Naive thymus-derived CD4-positive, alpha-beta T cell (primary cell): ENCODE measurements at places on chromosomes 5 and 9. TPM values are rescaled to one million over a fixed set of nuclear protein-coding genes. Genes with fewer than 3 reads are reported as not detected.

DNA sequence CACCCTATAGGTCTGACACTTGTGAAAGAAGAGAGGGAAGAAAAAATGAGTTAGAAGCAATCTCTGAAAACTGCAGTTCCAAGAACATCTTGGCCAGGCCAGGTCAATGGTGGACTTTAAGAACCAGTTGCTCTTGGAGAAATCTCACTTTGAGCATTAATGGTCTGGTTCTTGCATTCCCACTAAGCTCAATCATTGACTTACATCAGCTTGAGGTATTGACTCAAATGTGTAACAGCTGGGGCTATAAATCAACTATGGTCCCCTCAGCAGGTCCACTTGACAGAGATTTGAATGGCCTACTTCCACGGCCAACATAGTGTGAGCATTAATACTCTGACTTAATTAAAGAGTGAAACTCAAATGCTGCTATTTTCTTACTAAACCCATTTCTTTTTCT, 357.8 kb upstream of the RGMB start:
- DNase-seq, result no peak
- no peak overlapping the region for H3K4me3 ChIP-seq
- H3K4me1 ChIP-seq, result no peaks in the 10 kb centered on the region
- no peaks in the 10 kb centered on the region for H3K27me3 ChIP-seq
- no peak overlapping the region for H3K27ac ChIP-seq

DNA sequence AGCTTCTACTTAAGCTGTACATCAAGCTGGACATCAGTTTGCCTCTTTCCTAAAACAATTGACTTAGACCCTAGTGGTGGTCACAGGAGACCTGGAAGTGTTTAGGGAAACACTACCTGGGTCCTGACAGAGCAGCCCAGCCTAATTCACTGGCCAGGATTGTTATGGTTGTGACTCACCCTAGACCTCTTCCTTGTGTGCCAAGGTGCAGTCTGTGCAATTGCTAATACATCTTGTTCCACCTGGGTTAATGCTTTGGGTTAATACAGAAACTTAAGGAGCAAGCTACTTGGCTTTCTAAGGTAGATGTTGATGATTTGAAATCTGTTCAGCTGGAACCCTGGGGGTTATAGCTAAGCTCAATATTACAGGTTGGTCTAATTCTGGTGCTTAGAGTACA, 48.7 kb upstream of the SLC46A2 start:
- H3K27me3 ChIP-seq, result no peaks in the 10 kb centered on the region
- H3K27ac ChIP-seq, result no peak overlapping the region

DNA sequence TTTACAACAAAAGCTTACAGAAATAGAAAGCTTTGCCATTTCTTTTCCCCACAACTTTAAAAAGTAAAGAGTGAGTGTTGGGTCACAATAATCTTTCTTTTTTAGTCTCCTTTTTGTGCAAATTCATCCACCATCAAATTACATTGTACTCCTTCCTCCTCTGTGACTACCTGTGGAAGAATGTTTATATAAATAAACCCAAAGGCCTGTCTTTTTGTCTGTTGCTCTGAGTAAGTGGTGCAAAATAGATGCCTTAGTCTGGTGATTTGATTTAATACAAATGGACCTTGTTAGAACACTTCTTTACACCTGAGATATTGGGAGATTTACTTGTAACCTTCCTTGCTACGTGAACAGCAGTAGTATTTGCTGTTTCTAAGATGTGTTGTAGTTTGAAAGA, 53.5 kb upstream of the TAF11L2 start:
- no peak overlapping the region for H3K4me3 ChIP-seq
- DNase-seq, result no peak
- no peaks in the 10 kb centered on the region for H3K27me3 ChIP-seq
- no peaks in the 10 kb centered on the region for H3K36me3 ChIP-seq
- H3K4me1 ChIP-seq, result no peaks in the 10 kb centered on the region

DNA sequence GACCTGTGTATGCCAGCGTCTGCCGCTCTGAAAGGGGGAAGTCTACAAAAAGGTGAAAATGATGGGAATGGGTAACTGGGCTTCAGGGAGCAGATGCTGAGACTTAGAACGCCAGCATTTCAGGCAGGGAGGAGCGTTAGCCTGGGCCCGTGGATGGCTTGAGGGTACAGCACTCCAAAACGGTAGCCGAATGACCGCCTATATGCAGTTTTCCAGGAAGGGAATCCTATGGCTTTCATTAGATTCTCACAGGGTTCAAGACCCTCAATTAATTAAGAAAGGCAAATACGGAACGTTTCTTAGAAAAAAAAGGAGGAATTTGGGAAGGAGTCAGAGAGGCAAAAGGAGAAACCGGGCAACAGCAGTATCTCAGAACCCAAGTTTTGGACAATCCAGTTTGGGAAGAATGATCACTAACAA, 639 bp downstream of the AMACR start:
- peak overlapping the region; percentile 85 for H3K4me3 ChIP-seq
- H3K27me3 ChIP-seq, result no peaks in the 10 kb centered on the region
- H3K36me3 ChIP-seq, result no peaks in the 10 kb centered on the region
- peaks cover 9% of the 10 kb centered on the region for H3K4me1 ChIP-seq

DNA sequence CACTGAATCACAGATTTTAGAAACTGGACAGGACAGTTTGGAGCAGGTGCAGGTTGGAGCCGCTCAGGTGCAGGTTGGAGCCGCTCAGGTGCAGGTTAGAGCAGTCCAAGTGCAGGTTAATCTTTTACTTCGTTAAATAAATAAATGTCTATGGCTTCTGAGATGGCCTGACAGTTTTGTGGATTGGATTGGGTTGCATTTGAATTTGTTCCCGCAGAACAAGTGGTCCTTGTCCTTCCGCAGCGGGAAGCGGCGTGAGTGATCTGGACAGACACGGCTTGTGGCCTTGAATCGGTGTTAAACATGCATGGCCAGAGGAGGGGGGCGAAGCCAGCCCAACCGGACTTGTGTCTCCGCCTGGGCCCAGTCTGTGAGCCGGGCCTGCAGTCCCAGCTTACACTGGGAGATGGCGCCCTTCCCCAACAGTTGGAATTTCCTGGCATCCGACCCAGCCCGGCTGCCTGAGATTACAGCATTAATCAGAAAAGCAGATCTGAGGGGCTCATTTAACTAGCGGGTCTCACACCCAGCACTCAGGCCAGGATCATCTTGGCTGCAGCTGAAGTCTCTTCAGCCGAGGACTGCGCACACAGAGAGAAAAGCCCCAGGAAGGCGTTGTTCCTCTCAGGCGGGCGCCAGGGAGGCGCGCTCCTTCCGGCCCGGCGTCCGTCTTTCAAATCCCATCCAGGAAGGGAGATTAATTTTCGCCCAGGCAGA, 1.5 kb upstream of the OLFM1 start:
- no peak overlapping the region for H3K27ac ChIP-seq
- no peaks in the 10 kb centered on the region for H3K27me3 ChIP-seq
- H3K4me1 ChIP-seq, result no peaks in the 10 kb centered on the region
- no peak for DNase-seq
- no peaks in the 10 kb centered on the region for H3K36me3 ChIP-seq

GRCh38 chr5:91219803-91220371, 163.2 kb downstream of the ARRDC3 start:
- DNase-seq, result no peak
- H3K4me3 ChIP-seq, result no peak overlapping the region
- no peaks in the 10 kb centered on the region for H3K4me1 ChIP-seq
- H3K36me3 ChIP-seq, result no peaks in the 10 kb centered on the region
- no peak overlapping the region for H3K27ac ChIP-seq

- no peaks in the 10 kb centered on the region for H3K27me3 ChIP-seq
- no peaks in the 10 kb centered on the region for H3K36me3 ChIP-seq
Observed at GRCh38 chr5:141855265-141856036, 22.8 kb downstream of the PCDH1 start.

GRCh38 chr5:61802456-61802855, 470.4 kb downstream of the ZSWIM6 start:
- no peaks in the 10 kb centered on the region for H3K36me3 ChIP-seq
- no peak for DNase-seq
- H3K27ac ChIP-seq, result no peak overlapping the region

GRCh38 chr5:671459-672328, 21.5 kb downstream of the TPPP start:
- H3K4me1 ChIP-seq, result peaks cover 17% of the 10 kb centered on the region
- no peak overlapping the region for H3K27ac ChIP-seq
- H3K4me3 ChIP-seq, result peak overlapping the region; percentile 24
- H3K27me3 ChIP-seq, result no peaks in the 10 kb centered on the region
- no peaks in the 10 kb centered on the region for H3K36me3 ChIP-seq

- H3K4me1 ChIP-seq, result no peaks in the 10 kb centered on the region
- DNase-seq, result no peak
- H3K27ac ChIP-seq, result no peak overlapping the region
- no peaks in the 10 kb centered on the region for H3K27me3 ChIP-seq
- no peaks in the 10 kb centered on the region for H3K36me3 ChIP-seq
Observed at GRCh38 chr5:30871196-30871595, 322.3 kb upstream of the CDH6 start.

- no peak overlapping the region for H3K27ac ChIP-seq
- H3K4me3 ChIP-seq, result no peak overlapping the region
- H3K36me3 ChIP-seq, result peaks cover 4% of the 10 kb centered on the region
- no peak for DNase-seq
Observed at GRCh38 chr5:67115246-67115645, 81.4 kb downstream of the CD180 start.

- peak overlapping the region; percentile 98 for H3K27ac ChIP-seq
- peaks cover 37% of the 10 kb centered on the region for H3K4me1 ChIP-seq
- H3K4me3 ChIP-seq, result peak overlapping the region; percentile 97
- H3K27me3 ChIP-seq, result no peaks in the 10 kb centered on the region
Observed at GRCh38 chr5:179623906-179624741, 653 bp upstream of the HNRNPH1 start.

DNA sequence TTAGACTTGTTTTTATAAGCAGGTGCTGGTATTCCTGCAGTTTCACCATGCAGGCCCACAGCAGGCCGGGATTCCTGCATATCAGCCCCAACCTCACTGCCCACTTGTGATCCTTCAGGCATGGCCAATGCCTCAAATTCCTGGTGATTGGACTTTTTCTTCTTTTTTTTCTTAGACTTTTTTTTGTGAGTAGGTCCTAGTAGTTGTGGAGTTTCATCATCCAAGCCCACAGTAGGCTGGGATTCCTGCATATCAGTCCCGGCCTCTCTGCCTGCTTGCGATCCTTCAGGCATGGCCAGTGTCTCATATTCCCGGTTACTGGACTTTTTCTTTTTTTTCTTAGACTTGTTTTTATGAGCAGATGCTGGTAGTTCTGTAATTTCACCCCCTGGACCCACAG, 4.8 kb downstream of the TTF1 start:
- no peak overlapping the region for H3K27ac ChIP-seq
- DNase-seq, result no peak

- H3K27ac ChIP-seq, result no peak overlapping the region
- H3K36me3 ChIP-seq, result no peaks in the 10 kb centered on the region
- no peak overlapping the region for H3K4me3 ChIP-seq
- no peak for DNase-seq
Observed at GRCh38 chr5:6718161-6718681, 5.0 kb downstream of the TENT4A start.

DNA sequence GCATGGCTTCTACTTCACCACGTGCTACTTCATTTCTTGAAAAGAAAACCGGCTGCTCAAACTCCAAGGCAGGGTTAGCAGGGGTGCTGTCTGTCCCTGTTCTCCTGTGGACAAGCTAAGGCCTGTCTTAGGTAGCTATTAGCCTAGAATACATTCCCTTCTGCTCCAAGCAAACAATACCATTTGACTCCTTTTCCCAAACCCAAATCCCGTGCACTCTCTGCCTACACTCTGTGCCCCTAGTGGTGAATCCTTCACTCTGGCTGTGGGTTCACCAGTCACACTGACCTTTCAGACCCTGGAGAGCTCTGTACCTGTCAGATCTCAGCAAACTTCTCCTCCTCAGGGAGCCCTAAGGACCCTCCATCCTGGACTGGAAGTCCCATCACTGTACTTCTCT, 211.6 kb downstream of the SLIT3 start:
- H3K27me3 ChIP-seq, result no peaks in the 10 kb centered on the region
- no peak for DNase-seq
- no peak overlapping the region for H3K4me3 ChIP-seq
- no peaks in the 10 kb centered on the region for H3K36me3 ChIP-seq

DNA sequence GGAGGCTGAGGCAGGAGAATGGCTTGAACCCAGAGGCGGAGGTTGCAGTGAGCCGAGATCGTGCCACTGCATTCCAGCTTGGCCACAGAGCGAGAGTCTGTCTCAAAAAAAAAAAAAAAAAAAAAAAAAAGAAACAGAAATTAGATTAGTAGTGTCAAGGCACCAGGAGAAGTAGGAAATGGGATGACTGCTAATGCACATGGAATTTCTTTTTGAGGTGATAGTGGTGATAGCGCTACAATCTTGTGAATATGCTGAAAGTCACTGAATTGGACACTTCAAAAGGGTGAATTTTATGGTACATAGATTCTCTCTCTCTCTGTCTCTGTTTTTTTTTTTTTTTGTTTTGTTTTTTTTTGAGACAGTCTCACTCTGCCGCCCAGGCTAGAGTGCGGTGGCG, 42.1 kb upstream of the SUB1 start:
- DNase-seq, result no peak
- H3K27ac ChIP-seq, result no peak overlapping the region
- H3K27me3 ChIP-seq, result no peaks in the 10 kb centered on the region
- no peaks in the 10 kb centered on the region for H3K36me3 ChIP-seq
- no peak overlapping the region for H3K4me3 ChIP-seq

- H3K27ac ChIP-seq, result no peak overlapping the region
- no peaks in the 10 kb centered on the region for H3K36me3 ChIP-seq
Observed at GRCh38 chr5:174371600-174372094, 326.1 kb downstream of the NSG2 start.

GRCh38 chr9:134885001-134885678, 4.5 kb downstream of the FCN2 start:
- no peak overlapping the region for H3K27ac ChIP-seq
- no peaks in the 10 kb centered on the region for H3K36me3 ChIP-seq
- H3K27me3 ChIP-seq, result no peaks in the 10 kb centered on the region
- H3K4me1 ChIP-seq, result no peaks in the 10 kb centered on the region

DNA sequence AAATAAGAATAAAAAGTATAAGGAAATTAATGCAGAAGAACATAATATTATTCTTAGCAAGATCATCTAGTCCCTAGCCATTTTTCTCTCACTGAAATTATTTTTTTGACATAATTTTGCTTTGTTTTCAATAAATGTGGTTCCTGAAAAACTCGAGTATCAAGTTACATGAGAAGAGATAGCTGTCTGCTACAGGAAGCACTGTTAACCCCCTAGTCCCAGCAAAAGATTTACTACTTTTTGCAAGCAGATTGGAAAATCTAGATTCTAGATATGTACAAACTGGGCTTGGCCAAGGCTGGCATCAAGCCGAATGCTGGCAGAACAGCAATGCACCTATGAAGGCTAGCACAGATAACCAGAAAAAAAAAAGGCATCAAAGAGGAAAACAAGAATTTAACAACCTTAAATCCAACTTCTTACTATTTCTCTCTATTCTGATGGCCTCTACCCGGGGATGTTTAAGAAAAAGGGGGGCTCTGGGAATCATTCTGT, 21.9 kb upstream of the ISCA1 start:
- H3K36me3 ChIP-seq, result peaks cover 20% of the 10 kb centered on the region
- H3K4me1 ChIP-seq, result no peaks in the 10 kb centered on the region
- H3K27ac ChIP-seq, result no peak overlapping the region
- DNase-seq, result no peak

GRCh38 chr9:120829650-120830049, 13.1 kb downstream of the PSMD5 start:
- H3K36me3 ChIP-seq, result peaks cover 5% of the 10 kb centered on the region
- H3K27me3 ChIP-seq, result no peaks in the 10 kb centered on the region
- no peak for DNase-seq
- H3K4me3 ChIP-seq, result no peak overlapping the region

The NIPSNAP3A gene
- 14.5 TPM for total RNA-seq

The PCDHA8 gene
- not detected for total RNA-seq

The EIF4EBP3 gene
- 16.2 TPM for total RNA-seq

The PCDHGB4 gene
- 0.24 TPM for total RNA-seq

The HSD17B3 gene
- not detected for total RNA-seq

The SIT1 gene
- 45.6 TPM for total RNA-seq

The PRDM9 gene
- not detected in 2 replicates for total RNA-seq

The PCDHA11 gene
- total RNA-seq, result not detected

The SLCO4C1 gene
- 0.05 TPM for total RNA-seq

The GRIA1 gene
- not detected in 2 replicates for total RNA-seq

The BTNL9 gene
- not detected for total RNA-seq
